GM23338 (cell line): ENCODE measurements at places on chromosomes 7 and 10. TPM values are rescaled to one million over a fixed set of nuclear protein-coding genes. Genes with fewer than 3 reads are reported as not detected.

The MEOX2 gene
- total RNA-seq: 1.2 and 2.1 TPM in 2 replicates

The CFAP69 gene
- 7.9 and 11.2 TPM in 2 replicates for total RNA-seq

The CCDC172 gene
- total RNA-seq: 3.8 and 4.6 TPM in 2 replicates

The CYP2C8 gene
- 2.1 and 4.1 TPM in 2 replicates for total RNA-seq
